ENCODE measurements at places on chromosomes 4 and X. TPM values are rescaled to one million over a fixed set of nuclear protein-coding genes. Genes with fewer than 3 reads are reported as not detected.

DNA sequence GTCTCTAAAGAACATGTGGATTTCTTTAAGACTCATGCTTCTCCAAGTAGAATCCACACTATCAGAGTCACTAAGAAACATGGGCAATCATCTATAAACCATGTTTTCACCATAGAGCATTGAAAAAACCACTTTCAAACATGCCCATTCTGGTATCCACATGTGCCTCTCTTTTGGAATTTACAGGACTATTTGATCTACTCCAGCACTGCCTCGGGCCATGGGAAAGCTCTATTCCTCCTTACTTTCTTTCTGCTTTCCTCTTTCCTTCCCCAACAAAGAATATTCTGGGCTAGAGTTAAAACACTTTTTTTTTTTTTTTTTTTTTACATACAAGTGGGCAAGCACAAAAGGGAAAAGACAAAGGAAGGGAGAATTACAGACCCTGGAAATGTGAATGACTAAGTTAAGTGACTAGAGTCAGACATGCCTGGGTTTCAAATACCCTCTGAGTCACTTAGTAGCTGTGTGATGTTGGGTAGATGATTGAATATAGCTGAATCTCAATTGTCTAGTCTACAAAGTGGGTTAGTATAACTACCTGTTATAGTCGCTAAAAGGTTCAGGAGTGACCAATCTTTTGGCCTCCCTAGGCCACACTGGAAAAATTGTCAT lies 847.7 kb upstream of the INTU start:
- no peak for DNase-seq

GRCh38 chrX:134883137-134883700 lies 107.6 kb upstream of the SMIM10 start:
- DNase-seq, result no peak

DNA sequence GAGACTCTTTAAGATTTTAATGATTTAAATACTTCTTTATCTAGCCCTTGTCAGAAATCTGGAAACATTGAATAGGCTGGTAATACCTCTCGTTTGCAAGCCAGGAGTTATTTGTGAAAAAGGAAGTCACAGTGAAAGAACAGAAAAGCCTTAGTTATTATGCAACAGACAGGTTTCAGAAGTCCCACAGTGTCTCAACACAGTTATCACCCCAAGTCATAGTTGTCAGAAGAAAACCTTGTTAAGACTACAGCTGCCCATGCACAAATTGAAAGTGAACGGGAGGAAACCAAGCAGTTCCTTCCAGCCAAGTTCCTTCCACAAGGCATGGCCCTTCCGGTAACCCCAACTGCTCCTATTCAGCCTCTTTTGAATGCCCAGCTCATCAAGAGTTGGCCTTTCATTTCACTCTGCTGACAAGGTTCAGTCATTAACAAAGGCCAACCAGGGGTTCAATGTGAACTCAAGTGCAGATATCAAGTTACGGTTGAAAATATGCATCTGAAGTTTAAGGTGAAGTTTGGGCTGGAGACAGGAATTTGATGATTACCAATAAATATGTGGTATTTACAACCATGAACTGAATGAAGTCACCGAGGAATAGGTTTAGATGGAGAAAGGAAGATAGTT lies 15.6 kb downstream of the ALPK1 start:
- no peak for DNase-seq

- DNase-seq, result no peak
Observed at GRCh38 chr4:185346975-185347601, 48.6 kb downstream of the LRP2BP start.

- no peak for DNase-seq
Observed at GRCh38 chrX:13082206-13083065, 38.0 kb upstream of the FAM9C start.

DNA sequence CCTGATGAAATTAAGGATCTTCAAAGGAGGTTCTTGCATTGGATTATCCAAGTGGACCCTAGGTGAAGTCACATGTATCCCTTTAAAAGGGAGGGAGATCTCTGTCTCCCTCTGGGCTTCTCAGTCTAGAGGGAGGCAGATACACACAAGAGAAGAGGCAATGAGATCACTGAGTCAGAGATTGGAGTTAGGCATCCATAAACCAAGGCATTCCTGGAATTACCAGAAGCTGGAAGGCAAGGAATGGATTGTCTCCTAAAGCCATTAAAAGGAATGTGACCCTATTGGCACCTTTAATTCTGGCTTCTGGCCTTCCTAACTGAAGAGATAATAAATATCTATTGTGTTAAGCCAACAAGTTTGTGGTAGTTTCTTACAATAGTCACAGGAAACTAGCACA lies 383.2 kb downstream of the PACRGL start:
- no peak for DNase-seq

DNA sequence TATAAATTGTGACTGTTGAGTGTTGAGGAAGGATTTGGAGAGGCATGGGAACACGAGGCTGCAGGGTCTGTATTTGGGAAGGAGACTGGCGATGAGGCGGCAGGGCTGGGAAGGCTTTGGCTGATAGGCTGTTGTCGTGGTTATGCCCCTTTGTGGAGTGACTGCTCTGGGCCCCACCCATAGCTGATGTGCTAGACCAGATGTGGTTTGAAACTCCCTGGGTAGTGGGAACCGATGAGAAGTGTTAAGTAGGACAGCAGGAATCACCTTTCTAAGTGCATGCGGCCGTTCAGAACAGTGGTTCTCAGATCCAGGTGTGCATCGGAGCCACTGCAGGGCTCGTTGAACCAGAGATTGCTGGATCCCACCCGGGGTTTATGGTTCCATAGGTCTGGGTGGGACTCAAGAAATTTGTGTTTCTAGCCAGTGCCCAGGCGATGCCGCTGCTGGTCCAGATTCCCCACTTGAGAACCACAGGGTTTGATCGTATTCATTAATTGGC lies 42.3 kb downstream of the TBC1D14 start:
- no peak for DNase-seq

DNA sequence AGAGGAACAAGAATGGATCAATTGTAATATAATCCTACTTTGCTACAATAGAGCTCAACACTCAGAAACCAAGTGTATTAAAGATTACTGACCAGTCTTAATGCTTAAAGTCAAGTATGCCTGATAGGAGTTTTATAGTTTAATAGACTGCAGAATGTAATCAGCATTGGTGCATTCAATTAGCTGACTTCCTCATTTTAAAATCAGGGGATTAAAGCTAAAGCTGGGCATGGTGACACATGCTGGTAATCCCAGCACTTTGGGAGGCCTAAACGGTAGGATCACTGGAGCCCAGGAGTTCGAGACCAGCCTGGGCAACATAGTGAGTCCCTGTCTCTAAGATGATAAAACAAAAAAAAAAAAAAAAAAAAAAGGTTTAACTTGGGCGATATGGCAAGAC lies 10.8 kb downstream of the HNRNPDL start:
- no peak for DNase-seq

GRCh38 chr4:162450531-162451035 lies 286.8 kb upstream of the FSTL5 start:
- DNase-seq, result no peak

GRCh38 chr4:143411527-143412419 lies 75.1 kb downstream of the GAB1 start:
- no peak for DNase-seq

DNA sequence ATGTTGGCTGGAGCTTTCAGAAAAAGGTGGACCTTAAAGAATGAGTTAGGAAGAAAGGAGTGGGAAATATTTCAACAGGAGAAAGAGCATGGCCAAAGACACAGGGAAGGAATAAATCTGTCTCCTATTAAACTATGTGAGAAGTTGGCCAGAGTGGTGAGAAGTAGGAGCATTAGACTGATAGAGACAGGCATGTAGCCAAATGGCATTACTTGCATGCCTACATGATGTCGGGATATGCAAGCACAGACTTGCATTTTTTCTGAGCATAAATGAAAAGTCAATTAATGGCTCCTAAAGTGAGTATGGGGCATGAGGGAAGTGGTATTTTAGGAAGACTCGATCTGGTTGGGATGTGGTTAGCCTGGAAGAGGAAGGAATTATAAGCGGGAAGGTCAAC lies 279.6 kb upstream of the PITX2 start:
- no peak for DNase-seq

The ARR3 gene
- polyA plus RNA-seq, result 1.6 TPM

The SCML2 gene
- 13.1 TPM for polyA plus RNA-seq

The NLGN3 gene
- 5.1 TPM for polyA plus RNA-seq

The NAA11 gene
- not detected for polyA plus RNA-seq

The SLC4A4 gene
- polyA plus RNA-seq, result 81.7 TPM

The GUCY1B1 gene
- 72.1 TPM for polyA plus RNA-seq
